ENCODE measurements at places on chromosomes 12 and 14.

DNA sequence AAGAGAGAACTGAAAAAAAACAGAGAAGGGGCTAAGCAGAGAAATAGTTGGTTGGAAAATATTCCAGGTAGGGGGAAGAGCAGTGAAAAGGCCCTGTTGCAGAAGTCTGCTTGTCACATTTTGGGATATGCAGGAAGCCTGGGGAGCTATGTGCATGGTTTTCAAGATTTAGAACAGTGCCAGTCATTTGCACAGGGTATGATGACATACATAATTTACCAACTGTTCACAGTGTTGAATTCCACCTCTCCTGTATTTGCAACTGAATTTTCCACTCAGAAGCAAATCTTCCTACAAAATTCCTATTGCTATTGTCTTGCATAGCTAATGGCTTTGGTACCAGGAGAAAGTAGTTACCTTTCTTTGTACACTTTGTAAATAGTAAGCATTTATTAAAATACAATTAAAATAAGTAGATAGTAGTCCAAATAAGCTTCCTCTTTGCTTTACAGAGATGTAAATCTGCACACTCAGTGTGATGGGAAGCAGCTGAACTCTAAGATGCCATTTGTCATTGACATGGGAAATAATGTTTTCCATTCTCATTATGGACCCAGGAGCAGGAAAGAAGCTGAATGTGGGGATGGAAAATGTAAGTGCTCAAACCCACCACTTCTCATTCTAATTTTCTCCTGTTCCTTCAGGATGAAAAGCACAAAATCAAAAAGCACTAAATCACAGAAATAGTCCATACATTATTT, 177.4 kb downstream of the BTG1 start:
- DNase-seq = no peak

DNA sequence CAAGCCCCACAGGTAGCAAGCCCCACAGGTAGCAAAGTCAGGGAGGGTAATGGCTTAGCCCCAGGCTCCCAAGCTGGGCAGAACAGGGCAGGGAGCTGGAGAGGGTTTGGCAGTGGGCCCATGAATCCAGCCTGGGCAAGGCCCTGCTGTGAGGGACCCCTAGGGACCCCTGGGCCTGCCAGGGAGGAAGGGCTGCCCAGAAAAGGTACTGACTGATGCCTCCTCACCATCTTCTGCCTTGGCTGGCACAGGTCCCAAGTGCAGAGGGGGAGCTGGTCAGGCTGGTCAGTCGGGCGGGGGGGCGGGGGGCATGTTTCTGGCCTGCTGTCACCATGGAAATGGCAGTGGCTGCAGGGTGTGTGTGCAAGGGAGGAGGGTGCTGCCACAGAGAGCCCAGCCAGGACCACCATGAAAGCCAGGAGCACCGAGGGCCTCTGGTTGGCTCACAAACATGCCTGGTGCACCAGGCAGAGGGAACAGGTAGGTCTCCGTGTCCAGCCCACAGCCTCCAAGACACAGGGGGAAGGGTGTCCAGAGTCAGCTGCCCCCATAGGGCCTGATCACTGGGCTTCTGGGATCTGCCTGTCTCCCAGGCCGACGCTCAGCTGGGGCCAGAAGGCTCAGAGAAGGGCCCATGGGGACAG, 1.5 kb upstream of the CRIP2 start:
- peak; percentile 74 for DNase-seq

DNA sequence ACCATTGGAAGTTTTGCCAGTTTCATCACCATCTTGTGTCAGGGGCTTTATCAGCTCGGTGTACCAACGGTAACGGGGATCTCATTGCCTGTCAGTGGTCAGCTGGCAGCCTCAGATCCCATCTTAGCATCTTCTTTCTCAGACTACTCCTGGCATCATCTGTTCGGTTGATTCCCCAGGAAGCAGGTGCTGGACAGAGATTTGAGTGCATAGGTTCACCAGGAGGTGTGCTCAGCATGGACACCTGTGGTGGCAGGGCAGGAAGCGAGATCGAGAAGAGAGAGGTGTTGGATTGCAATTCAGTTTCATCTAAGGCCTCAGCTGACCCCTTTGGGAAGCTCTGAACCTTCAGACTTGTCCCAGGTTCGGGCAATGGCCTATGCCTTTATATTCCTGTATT, 76.0 kb downstream of the C12orf75 start:
- DNase-seq = no peak

- DNase-seq = no peak
These were observed 502.9 kb upstream of the STXBP6 start for GRCh38 chr14:25552826-25553225.

DNA sequence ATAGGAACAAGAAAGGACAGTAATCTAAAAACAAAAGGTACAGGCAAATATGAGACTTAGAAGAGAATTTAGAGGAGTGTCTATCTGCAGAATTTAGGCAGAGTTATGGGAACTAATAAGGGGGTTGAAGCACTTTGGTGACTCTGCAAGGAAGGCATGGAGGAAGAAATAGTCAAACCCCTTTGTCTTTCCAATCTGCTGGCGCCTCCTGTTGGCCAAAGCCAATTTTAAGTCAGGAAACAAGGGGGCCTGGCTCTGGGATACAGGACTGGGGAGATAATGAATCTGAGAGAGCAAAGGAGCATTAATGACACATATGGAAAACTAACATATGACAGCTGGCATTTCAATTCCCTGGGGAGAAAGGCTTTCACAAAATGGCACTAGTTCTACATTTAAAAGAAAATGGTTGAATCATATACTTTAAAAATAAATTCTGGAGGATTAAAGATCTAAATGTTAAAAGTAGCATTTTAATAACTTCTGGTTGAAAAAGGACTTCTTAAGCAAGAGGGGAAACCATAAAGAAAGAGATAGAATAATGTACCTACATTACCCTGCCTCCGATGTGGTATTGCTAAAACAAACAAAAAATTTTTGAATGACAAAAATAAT, 48.5 kb upstream of the CSRP2 start:
- DNase-seq = no peak

DNA sequence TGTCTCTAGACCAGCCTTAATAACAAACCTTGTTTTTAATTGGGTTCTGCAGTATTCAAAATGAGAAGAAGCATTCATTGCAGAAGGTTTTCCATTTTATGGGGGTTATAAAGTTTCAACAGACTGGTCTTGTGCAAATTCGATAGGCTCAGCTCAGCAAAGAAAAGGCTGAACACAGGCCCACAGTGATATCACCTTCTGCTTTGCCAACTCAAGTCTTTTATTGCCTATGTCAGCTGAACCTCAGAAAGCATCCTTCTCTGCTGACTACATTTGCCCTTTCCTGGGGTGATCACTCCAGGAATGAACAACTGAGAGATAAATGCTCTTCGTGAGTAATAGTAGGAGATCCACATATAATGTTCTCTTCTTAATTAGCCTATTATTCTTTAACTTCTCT, 134.5 kb upstream of the CCDC175 start:
- DNase-seq = no peak

DNA sequence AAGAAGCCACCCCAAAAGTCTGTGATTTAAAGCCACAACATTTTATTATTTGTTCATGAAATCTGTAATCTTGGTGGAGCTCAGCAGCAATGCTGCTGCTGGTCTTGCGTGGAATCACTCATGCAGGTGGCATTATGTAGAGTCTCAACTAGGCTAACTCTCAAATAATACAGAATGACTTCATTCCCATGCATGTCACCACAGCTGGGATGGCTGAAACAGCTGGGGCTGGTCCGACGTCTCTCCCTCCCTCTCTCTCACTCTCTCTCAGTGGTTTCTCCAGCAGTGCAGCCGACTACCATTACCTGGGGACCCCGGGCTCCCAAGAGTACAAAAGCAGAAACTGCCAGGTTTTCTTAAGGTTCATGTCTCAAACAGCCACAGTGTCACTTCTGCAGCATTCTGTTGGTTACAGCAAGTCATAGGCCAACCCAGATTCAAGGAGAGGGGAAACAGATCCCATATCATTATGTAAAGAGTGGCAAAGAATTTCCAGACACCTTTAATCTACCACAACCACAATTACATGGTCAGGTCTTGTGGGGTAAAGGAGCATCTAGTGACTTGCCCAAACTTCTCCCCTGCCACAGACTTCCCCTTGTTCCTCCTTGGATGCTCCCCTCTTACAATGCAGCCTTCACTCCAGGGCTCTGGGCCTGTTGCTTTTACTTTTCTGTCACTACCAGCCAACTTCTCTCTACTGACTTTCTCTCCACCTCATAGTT, 192.0 kb upstream of the HMGA2 start:
- DNase-seq = peak; percentile 24

DNA sequence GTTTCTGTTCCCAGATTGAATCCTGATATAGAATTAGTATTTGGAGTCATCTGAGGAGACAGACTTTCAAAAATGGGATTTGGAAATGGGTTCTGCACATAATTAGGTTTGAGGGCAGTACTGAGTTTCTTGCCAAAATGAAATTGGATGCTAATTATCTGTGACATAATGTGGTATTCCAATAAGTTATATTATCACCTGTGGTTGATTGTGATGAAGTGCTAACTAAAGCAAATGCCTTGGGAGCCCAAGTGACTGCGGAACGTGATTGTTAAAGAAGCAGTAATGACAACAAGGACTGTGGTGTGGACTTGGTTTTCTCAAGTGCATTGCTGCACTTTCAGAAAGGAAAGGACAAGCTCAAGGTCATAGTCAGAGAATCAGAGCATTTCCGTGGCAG, 337.0 kb downstream of the IPO8 start:
- no peak for DNase-seq

DNA sequence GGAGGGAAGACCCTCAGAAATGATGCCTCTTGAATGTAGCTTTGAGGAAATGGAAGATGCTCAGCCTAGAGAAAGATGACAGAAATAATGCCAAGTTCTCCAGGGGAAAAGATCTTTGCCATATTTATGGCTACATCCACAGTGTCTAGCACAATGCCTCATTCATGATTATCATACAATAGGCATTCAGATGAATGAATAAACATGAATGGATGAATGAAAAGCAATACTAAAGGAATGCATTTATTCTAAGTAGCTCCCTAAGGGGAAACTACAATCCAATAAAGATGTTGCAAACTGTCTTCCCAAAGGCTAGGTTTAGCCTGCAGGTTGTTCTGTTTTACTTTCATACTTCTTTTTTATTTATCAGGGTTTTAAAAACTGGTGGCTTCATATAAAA, 12.0 kb downstream of the TMTC1 start:
- DNase-seq = no peak

DNA sequence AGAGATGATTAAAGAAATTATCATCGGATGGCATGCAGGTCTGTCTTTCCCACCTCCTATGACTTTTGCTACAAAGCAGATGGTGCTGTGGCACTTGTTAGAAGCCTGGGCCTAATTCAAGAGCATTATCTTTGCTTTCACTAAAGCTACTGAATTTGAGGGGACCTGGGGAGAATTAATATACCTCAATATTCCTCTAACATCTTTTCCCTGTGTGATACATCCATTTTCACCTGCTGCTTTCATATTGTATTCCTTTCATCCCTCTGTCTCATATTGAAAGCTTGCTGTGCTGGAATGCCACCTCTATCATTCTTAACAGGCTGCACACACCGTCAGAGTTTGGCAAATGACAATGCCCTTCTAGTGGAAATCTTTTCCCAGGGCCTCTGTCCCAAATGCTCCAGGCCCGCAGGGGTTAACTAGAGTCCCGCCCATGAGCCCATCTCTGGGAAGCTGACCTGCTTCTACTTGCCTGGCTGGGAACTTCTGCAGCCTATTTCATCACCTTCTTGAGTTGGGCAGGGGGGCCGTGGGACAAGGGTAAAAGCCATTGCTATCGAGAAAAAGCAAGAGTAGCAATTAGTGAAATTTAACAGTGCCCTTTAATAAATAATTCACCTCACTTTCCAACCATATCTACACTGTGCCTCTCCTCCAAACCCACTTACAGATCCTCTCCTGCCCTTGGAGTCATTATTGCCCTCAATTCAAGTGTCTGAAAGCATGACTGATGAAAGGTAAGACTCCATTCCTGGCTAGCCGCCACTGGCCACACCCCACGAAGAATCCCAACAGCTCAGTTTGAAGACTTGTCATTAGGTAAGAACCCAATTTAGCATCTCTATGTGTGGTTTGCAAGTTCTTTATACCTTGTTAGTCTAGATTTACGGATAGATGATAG, 126.7 kb upstream of the BTG1 start:
- DNase-seq = no peak

- peak; percentile 60 for DNase-seq
These were observed 144.9 kb downstream of the SRGAP1 start for GRCh38 chr12:63989301-63989845.

DNA sequence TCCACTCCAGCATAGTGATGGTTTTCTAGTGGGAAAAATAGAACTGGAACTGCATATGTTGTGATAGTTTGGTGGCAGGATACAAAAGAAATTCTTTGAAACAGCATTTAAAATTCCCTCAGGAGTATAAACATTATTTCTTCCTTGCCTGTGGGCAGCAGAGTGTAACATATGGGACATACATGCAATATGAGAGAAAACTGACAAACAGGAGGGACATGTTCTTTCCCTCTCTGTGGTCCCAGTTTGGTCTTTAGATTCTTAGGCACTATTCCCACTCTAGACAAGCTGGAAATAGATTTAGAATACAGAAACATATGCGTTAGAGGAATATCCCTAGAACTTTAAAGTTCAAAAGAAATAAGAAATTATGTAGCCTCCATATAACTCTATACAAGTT, 68.0 kb downstream of the MGAT4C start:
- no peak for DNase-seq

GRCh38 chr14:78383060-78383459, 212.9 kb downstream of the NRXN3 start:
- no peak for DNase-seq

Measured in femur (tissue), 1 donor.